ENCODE measurements at places on chromosomes 1 and 21.

DNA sequence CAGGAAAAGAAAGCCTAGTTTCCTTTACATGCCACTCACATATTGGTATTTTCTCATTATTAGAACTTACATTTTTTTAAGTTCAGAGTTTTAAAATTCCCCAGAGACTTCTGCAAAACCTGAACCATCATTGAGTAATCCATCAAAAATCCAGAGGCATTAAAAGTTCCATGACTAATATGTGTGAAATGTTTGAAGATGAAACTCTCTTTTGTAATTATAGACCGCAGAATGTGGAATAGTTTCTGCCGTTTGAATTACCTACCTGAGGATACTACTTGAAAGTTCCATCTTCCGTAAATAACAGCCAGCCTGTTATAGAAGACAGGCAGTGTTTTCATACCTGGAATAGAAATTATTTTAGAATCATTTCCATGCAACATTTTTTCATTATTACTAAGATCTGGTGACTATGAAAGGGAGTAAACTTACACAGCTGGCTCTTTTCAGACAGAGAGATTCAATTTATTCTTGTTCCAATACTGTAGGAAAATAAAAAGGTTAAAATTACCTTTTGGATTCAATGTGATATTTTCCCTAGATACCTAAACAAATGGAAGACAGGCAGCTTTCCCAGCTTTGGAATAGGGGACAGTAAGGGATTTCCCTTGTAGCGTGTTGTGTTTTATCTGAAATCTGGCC lies 131.4 kb downstream of the ST6GALNAC5 start:
- no peak for DNase-seq

- DNase-seq: no peak
Observed at GRCh38 chr1:65629788-65630187, 162.9 kb upstream of the PDE4B start.

DNA sequence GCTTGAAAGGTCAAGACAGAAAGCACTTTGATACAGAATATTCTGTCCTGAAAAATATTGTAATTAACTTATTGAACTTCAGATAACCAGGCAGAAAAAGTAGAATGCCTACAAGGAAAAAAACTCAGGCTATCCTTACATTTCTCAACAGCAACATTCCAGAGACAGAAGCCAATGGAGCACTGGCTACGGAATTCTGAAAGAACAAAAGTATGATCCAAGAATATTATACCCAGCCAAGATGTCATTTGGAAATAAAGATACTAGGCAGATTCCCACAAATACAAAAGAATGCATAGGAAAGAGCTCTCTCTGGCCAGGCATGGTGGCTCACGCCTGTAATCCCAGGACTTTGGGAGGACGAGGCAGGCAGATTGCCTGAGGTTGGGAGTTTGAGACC lies 5.8 kb upstream of the PPT1 start:
- DNase-seq: no peak

GRCh38 chr1:200153277-200154055 lies 126.0 kb downstream of the NR5A2 start:
- DNase-seq: no peak

Measured in mesendoderm (in vitro differentiated cells).